ENCODE measurements at places on chromosomes 5 and 9.

GRCh38 chr5:168847511-168848073, 268.4 kb upstream of the PANK3 start:
- no peak for DNase-seq

- no peak for DNase-seq
These were observed 485 bp downstream of the TGFBR1 start for GRCh38 chr9:99105152-99106043.

- DNase-seq = no peak
These were observed 296.6 kb downstream of the SEMA5A start for GRCh38 chr5:9249231-9249630.

DNA sequence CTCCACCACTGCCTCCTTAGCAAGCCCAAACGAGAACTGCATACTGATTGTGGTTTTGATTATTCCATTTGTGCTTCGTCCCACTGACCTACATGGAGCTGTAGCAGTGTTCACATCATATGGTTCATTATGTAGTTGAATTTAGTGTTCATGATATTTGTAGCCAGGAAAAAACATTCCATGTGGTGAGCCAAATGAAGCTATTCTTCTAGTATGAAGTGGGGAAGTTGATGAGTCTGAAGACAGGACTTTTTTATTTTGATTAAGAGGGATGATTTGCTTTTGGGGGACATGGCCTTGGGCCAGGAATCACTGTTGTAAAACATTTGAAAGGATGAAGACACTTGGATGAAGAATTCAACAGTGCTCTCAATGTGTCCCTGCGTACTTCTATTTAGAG, 192.9 kb upstream of the SLC27A6 start:
- DNase-seq = no peak

GRCh38 chr5:1511048-1511447, 12.7 kb downstream of the LPCAT1 start:
- no peak for DNase-seq

DNA sequence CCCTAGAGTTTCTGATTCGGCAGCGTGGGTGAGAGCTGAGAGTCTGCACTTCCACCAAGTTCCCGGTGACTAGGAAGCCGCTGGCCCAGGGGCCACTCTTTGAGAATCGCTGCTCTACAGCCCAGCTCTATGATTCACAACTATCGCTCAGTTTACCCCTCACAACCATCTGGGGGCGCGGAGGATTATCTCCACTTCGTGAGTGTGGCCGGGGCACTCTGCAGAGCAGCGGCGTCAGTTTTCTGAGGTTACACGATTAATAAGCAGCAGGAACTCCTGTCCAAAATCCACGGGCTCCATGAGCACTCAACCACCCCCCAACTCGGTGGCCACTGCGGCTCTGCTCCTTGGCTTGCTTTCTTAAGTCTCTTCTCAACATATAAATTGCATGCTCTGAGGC, 19.3 kb downstream of the CORO2A start:
- no peak for DNase-seq

DNA sequence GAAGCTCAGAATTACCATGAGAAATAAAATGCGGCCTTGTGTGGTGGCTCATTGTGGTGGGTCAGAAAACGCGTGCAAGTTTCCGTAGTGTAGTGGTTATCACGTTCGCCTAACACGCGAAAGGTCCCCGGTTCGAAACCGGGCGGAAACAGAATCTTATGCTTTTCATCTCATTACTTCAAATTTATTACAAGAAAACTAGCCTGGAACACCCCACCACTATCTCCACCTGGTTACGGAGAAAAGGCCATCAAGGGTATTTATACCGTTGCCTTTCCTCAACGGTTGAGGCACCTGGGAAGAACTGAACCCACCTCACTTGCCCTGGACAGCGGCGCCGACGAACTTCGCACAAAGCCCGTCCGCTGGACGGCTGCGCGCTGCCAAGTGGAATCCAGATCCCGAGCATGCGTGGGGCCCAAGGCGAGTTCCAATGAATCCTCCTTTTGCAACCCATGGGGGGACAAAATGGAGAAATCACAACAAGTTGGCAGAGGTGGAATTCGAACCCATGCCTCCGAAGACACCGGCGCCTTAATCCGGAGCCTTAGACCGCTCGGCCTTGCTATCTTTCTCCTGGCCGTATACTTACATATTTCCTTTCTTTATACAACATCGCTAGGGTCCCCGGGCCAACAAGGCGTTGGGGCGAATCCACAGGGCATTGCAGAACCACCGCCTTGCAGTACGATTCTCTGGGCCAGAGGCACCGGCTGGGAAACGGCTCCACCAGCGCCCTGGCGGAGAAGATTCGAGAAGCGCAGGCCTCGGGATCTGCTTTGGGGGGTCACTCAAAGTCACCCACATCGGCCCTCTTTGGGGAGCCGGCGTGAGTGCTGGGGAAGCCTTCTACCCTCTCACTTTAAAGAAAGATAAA, 16.9 kb downstream of the OR2V2 start:
- no peak for DNase-seq

DNA sequence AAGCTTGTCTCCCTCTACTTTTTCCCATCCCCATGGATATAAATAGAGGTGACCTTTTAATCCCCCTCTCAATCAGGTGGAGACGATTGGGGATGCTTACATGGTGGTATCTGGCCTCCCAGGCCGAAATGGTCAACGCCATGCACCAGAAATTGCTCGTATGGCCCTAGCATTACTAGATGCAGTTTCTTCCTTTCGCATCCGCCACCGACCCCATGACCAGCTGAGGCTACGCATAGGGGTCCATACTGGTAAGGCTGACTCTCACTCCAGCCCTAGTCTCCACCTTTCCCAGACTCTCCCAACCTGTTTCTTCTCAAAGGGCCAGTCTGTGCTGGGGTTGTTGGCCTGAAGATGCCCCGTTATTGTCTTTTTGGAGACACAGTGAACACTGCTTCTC, 3.6 kb downstream of the SPAG8 start:
- no peak for DNase-seq

GRCh38 chr9:6938447-6938846, 180.7 kb downstream of the KDM4C start:
- no peak for DNase-seq

DNA sequence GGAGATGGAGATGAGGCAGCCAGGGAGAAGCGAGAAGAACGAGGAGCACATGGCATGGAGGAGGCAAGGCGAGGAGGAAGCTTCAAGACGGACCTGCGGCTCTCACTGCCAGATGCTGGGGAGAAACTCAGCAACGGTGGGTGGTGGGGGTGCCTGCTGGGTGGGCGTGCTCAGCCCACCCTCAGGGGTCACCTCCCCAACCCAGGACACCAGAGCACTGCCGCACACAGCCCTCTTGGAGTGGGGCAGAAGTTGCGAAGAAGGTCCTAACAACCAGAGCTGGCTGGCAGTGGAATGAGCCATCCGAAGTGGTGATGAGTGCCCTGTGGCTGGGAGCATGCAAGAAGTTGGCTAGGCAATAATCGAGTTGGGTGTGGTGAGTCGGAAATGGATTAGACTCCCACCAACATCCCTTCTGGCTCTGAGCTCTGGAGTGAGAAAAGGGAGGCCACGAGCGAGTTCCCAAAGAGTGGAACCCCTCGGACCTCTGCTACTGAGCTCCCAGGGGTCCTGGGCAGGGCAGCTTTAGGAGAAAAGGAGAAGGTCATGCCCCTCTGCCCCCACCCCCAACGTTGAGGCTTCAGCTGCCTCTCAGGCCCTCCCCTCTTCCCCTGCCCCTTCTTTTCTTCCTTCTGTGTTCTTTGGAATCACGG, 212.7 kb upstream of the MVB12B start:
- DNase-seq = no peak

GRCh38 chr9:93009337-93010015, 49.0 kb upstream of the SUSD3 start:
- no peak for DNase-seq

GRCh38 chr5:76337953-76338451, 65.1 kb upstream of the IQGAP2 start:
- DNase-seq = peak; percentile 36

GRCh38 chr5:117165068-117165467, 590.4 kb upstream of the SEMA6A start:
- no peak for DNase-seq

- no peak for DNase-seq
These were observed 1187.1 kb upstream of the WWC1 start for GRCh38 chr5:167104351-167104750.

DNA sequence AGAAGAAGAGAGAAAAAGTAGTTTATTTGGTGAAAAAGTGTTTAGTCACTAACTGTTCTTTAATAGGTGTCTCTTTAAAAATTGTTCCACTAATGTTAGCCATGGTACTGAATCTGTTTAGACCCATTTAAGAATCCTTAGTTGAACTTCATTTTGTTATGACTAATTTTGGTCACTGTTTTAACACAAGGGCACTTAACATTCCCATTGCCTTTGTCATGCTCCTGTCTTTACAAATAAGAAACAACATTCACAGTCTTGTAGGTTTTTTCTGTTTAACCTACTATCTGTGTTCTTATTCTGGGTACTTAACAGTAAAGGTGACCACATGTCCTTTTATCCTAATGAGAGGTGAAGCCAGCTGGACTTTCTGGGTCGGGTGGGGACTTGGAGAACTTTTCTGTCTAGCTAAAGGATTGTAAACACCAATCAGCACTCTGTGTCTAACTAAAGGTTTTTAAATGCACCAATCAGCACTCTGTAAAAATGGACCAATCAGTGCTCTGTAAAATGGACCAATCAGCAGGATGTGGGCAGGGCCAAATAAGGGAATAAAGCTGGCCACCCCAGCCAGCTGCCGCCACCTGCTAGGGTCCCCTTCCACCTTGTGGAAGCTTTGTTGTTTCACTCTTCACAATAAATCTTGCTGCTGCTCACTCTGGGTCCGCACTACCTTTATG, 116.7 kb downstream of the WDR70 start:
- DNase-seq = no peak

GRCh38 chr9:5231212-5231611, at the start of gene INSL4:
INSL4 (plus strand) TSS chr9:5231419; CDS start chr9:5231524, 105 bp downstream.
- no peak for DNase-seq

DNA sequence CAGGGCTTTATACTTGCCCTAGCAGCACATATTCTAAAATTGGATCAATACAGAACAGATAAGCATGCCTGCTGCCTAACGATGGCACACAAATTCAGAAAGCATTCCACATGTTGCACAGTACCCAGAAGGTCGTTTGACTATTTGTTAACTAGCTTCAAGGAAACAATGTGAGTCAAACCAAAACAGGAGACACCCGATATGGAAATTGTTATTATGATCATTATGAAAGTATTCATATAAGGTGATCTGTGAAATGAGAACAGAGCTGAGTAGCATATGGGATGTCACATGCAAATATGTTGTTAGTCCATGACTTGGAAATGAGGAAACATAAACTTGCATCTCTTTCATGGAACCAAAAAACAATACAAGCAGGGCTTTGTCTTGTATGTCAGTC, 56.3 kb upstream of the BICD2 start:
- DNase-seq = no peak

DNA sequence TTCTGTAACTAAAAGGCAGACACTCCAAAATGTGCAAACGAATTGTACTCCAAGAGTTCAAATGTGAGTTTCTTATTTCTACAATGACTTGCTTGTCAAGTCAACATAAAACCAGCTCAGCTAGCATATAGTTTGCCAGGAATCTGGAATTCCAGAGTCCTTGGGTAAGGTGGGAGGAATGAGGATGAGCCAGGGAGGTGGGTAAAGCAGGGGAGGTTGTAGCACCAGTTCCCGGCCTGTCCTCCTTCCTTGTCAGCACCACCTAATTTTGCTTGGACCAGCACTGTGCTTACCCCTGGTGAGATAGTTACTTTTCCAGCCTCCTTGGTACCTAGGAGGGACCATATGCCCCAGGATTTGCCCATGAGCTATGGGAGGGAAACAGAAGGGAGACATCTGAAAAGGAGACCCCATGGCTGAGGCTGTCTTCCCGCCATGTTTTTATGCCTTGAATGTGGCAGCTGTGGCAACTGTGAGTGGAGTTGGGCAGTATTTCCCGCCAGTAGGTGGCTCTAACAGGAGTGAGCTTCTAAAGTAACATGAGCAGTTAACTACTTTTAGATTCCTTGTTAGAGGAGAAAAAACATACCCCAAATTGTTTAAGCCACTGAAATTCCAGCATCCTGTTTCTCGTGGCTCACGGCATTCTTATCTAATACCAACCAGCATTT, 302.5 kb downstream of the TENT4A start:
- DNase-seq = no peak

DNA sequence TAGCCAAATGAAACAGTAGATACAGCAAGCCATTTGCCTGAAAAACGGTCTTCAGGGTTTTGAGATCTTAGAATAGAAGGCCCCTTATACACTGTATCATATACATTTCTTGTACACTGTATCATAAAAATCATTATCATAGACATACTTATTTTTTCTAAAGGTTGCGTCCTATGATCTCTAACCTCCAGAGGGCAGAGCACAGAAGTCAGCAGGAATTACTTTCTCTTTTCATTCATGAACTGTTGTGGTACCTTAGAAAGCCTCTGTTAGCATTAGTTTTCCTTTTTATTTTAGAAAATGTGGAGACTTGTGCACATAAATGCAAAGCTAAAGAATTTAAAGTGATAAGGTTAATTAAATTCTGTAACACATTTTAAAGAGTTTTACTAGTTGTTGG, 115.4 kb downstream of the OXCT1 start:
- no peak for DNase-seq

GRCh38 chr9:13841746-13842462, 472.0 kb downstream of the NFIB start:
- no peak for DNase-seq

GRCh38 chr5:88676637-88677375, 206.2 kb downstream of the MEF2C start:
- DNase-seq = no peak

DNA sequence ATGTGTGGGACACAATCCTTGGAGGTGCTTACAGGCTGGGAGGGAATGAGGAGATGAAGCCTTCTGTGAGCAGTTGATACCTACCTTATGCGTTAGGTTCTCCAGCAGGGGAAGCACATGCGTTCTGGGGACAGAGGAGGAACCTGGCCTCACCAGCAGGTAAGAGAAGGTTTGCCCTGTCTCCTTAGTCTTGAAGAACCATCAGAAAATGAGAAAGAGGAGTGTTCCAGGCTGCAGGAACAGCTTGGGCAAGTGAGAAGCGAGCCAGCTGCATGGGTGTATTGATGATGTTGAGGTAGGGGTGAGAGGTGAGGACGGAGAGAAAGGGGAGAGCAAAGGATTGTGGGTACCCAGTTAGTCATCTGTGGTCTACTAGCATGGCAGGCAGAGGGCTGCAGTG, 156.9 kb upstream of the MVB12B start:
- DNase-seq = no peak

DNA sequence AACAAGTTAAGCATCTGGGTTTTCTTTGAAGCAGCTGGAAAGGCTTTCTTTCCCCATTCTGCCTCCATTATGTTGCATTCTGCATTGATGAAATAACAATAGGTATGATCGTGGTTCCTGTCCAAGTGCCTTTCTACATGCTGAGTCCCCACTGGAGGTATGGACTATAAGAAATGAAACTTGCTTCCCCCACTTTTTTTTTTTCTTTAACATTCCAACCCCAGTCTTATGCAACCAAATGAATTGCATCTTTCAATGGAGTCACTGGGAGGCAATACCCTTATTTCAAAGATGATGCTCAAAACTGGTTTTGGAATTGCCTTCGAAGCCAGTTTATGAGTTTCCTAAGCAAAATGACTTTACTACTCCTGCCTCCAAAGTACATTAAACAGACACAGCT, 58.9 kb downstream of the ARSB start:
- no peak for DNase-seq

GRCh38 chr5:180784497-180785097, 18.0 kb downstream of the MGAT1 start:
- peak; percentile 66 for DNase-seq

- no peak for DNase-seq
These were observed 302.2 kb downstream of the ZNF608 start for GRCh38 chr5:124444147-124444775.

- DNase-seq = no peak
These were observed 5.4 kb downstream of the PCDHB15 start for GRCh38 chr5:141250576-141250975.

GRCh38 chr9:135014311-135015010, 73.0 kb upstream of the OLFM1 start:
- no peak for DNase-seq
